ENCODE measurements at places on chromosomes 5 and 9. TPM values are rescaled to one million over a fixed set of nuclear protein-coding genes. Genes with fewer than 3 reads are reported as not detected.

- H3K27me3 ChIP-seq, result no peaks in the 10 kb centered on the region
- no peak overlapping the region for H3K4me3 ChIP-seq
- peaks cover 2% of the 10 kb centered on the region for H3K4me1 ChIP-seq
- no peak for DNase-seq
- H3K27ac ChIP-seq, result no peak overlapping the region
Measured at GRCh38 chr5:140262839-140263238, 40.1 kb downstream of the PFDN1 start.

DNA sequence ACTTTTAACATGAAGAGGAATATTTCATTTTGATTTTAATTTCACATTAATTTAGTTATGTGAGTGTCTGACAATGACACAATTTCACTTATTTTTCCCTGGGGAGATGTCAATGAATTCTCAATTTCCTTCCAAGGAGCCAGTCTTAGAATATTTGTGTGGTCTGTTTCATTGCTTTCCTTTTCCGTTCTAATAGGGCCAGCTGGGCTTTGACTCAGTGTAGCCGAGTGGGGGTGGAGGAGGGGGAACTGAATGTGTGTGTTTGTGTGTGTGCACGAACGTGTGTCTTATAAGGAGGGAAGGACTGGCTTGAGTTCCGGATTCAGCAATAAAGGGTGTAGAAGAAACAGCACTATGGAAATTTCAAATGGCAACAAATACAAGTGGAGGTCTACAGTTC, 100.0 kb downstream of the BASP1 start:
- no peak overlapping the region for H3K4me3 ChIP-seq
- H3K27ac ChIP-seq, result no peak overlapping the region
- H3K36me3 ChIP-seq, result no peaks in the 10 kb centered on the region
- no peaks in the 10 kb centered on the region for H3K27me3 ChIP-seq

- DNase-seq, result no peak
- no peak overlapping the region for H3K4me3 ChIP-seq
- H3K27me3 ChIP-seq, result no peaks in the 10 kb centered on the region
- H3K4me1 ChIP-seq, result no peaks in the 10 kb centered on the region
Measured at GRCh38 chr5:14353726-14354474, 210.8 kb downstream of the TRIO start.

Gene PDCD1LG2
- total RNA-seq, result 5.3 TPM

Gene BTNL3
- not detected for total RNA-seq

DNA sequence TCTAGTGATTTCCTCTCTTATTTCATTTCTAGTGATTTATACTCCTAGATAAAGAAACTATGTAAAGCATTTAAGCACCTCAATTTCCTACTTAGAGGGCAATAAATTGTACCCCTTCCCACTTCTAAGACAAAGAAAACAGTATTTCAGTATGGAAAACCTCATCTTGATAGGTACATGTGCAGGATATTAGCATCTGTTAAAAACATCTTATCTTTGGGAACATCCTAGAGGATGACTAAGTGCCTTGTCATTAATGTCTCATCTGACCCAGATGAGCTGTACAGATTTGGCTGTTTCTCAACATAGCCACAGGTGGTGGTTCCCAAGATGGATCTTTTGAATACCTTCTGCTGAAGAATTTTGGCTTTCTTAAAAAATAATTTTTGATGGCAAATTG, 5.7 kb downstream of the MEGF10 start:
- H3K27ac ChIP-seq, result no peak overlapping the region
- no peaks in the 10 kb centered on the region for H3K4me1 ChIP-seq
- H3K27me3 ChIP-seq, result no peaks in the 10 kb centered on the region
- no peak for DNase-seq
- no peak overlapping the region for H3K4me3 ChIP-seq

DNA sequence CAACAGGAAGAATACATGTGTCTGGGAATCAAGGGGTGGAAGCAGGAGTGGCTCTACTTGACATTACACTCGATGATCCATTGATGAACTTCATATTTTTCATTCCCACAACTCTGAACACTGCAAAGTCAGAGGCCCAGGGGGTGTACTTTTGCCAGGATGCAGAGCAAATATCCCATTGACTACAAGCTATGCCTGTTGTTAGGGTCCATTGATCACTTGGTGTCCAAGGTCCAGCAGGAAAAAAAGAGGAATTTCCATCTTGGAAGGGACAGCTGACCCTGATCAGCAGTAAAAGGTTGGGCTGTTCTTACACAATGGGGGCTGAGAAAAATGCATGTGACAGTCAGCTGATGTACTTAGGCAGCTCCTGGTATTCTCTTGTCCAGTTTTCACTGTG, 118.5 kb upstream of the MAP1B start:
- no peaks in the 10 kb centered on the region for H3K36me3 ChIP-seq
- no peak overlapping the region for H3K27ac ChIP-seq
- DNase-seq, result no peak
- H3K27me3 ChIP-seq, result no peaks in the 10 kb centered on the region
- no peak overlapping the region for H3K4me3 ChIP-seq

Gene HARS2
- 33.0 TPM for total RNA-seq

Gene PCDHB5
- total RNA-seq, result 4.1 TPM

- peak overlapping the region; percentile 95 for H3K27ac ChIP-seq
- peak overlapping the region; percentile 41 for H3K4me3 ChIP-seq
- DNase-seq, result peak; percentile 55
- H3K27me3 ChIP-seq, result no peaks in the 10 kb centered on the region
Measured at GRCh38 chr5:80406980-80407734, 707 bp upstream of the ZFYVE16 start.

DNA sequence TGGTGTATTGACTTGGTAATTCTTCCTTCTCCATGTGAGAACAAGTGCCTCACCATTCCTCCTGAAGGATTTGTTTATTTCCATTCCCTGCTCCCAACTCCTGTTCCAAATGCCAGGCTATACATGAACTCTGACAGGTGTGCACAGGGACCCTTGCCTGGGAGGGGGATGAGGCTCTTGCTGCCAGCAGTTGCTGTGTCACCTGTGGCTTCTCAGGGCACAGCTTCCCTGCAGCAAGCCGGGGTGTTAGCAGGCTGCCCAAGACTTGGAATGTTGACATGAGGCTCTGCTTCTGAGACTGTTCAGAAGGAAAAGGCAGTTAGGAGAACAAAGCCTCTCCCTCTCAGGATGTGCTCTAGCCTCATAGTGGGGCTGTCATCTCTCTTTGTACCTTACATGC, 131.3 kb downstream of the DOCK2 start:
- DNase-seq, result no peak
- H3K27ac ChIP-seq, result no peak overlapping the region
- H3K4me1 ChIP-seq, result no peaks in the 10 kb centered on the region
- no peaks in the 10 kb centered on the region for H3K36me3 ChIP-seq
- H3K27me3 ChIP-seq, result no peaks in the 10 kb centered on the region

DNA sequence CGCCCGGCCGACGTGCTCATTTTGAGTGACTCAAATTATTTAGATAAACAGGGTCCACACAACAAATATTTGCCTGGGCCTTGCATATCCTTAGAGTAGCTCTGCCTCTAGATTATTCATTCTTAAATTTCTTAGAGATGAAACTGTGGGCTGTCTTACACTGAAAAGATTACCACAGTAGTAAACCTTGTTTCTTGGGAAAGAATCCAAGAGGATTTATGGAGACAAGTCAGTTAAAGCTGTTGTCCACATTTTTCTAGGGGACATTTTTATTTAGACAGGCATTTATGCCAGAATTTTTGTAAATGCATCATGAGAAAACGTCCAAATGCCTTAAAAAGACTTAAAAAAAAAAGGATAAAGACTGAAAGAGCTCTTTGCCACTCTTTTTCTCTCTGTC, 32.6 kb upstream of the RANBP3L start:
- no peak overlapping the region for H3K27ac ChIP-seq
- H3K4me3 ChIP-seq, result no peak overlapping the region
- no peaks in the 10 kb centered on the region for H3K36me3 ChIP-seq

DNA sequence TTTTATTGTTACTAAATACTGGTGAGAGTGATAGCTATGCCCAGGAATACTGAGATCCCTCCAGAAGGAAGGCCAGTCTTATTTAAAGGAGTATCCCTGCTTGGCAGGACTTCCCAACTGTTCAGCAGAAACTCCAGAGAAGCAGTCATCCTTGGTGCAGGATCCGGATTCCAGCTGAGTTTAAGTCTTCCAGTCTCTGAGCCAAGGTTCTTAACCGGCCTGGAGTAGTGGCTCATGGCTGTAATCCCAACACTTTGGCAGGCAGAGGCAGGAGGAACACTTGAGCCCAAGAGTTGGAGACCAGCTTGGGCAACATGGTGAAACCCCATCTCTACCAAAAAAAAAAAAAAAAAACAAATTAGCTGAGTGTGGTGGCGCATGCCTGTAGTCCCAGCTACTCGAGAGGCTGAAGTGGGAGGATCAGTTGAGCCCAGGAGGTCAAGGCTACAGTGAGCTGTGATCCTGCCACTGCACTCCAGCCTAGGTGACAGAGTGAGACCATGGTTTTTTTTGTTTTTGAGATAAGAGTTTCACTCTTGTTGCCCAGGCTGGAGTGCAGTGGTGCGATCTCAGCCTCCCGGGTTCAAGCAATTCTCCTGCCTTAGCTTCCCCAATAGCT, 7.6 kb downstream of the NAIF1 start:
- no peaks in the 10 kb centered on the region for H3K27me3 ChIP-seq
- H3K36me3 ChIP-seq, result no peaks in the 10 kb centered on the region
- DNase-seq, result no peak
- no peaks in the 10 kb centered on the region for H3K4me1 ChIP-seq
- H3K4me3 ChIP-seq, result no peak overlapping the region

Gene CDX1
- not detected for total RNA-seq

Gene FOXD4L6
- total RNA-seq, result not detected

DNA sequence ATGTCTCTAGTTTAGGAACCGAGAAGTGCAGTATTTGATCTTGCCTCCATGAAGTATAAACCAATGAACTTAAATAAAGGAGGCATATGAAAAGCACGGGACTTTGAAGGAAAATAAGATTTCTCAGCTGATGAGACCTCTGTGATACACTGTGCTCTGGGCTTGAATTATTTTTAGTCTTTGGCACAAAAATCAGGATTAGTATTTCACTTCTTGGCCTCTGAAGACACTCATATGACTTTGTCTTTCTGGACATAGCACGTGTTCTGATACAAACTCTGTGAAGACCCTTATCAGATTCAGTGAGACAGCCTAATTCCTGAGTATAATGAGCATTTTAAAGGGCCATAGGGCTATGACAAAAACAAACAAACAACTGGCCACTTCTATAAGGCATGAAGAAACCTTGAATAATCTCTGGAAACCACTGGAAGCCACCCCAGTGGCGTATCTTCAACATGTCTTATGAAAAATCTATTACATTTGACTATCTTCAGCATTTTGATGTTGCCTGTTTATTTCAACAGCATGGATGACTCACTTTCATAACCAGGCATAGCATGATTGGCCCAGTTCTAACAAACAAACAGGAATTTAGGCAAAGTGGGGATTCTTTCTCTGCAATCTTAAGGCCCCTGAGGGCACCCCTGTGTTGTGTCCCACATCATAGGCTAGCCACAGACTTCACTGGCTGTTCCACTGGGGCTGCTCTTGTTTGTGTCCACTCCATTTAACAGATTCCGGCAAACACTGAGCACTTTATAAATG, 90.3 kb upstream of the ZNF462 start:
- H3K4me1 ChIP-seq, result no peaks in the 10 kb centered on the region
- no peak for DNase-seq
- H3K4me3 ChIP-seq, result no peak overlapping the region

GRCh38 chr5:143931476-143931875, 119.5 kb downstream of the HMHB1 start:
- H3K4me1 ChIP-seq, result no peaks in the 10 kb centered on the region
- DNase-seq, result no peak
- no peaks in the 10 kb centered on the region for H3K36me3 ChIP-seq
- no peak overlapping the region for H3K4me3 ChIP-seq
- no peak overlapping the region for H3K27ac ChIP-seq
- no peaks in the 10 kb centered on the region for H3K27me3 ChIP-seq

DNA sequence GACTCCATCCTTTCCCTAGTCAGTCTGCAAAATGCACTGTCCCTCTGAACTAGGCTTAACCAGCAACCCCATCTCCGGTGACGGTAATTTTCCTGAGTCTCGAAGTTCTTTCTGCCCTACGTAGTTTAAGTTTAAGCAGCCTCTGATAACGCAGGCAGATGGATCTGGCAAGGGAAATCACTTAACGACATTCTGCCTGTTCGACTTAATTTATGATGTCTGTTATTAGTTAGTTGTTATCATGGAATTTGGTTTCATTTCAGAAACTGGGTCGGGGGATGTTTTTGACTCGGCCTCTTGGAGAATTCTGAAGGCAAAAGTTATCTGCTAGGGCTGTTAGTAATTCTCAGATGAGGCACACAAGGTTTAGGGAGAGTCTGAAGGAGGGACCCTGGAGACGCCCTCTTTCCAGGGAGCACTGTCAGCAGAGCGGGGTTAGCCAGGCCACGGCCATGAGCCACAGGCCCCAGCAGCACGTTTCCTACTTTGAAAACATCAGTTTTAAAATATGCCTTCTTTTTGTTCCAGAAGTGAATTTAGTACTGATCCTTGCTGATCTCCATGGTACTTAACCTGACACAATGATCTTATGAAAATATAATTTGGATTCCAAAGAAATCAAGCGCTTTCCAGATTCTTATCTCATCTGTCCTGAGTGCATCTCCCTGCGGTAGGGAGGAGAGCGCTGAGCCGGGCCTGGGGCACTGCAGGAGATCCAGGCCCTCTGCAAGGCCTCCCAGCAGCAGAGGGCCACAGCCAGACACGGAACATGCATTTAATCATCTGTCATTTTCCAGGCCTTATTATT, 171.0 kb upstream of the OTULINL start:
- DNase-seq, result no peak
- no peaks in the 10 kb centered on the region for H3K27me3 ChIP-seq
- H3K4me1 ChIP-seq, result no peaks in the 10 kb centered on the region
- H3K36me3 ChIP-seq, result peaks cover 5% of the 10 kb centered on the region
- H3K27ac ChIP-seq, result no peak overlapping the region

- no peaks in the 10 kb centered on the region for H3K36me3 ChIP-seq
- H3K4me3 ChIP-seq, result no peak overlapping the region
- no peaks in the 10 kb centered on the region for H3K4me1 ChIP-seq
- peak overlapping the region; percentile 30 for H3K27ac ChIP-seq
Measured at GRCh38 chr5:56475689-56476486, 242.8 kb upstream of the ANKRD55 start.

DNA sequence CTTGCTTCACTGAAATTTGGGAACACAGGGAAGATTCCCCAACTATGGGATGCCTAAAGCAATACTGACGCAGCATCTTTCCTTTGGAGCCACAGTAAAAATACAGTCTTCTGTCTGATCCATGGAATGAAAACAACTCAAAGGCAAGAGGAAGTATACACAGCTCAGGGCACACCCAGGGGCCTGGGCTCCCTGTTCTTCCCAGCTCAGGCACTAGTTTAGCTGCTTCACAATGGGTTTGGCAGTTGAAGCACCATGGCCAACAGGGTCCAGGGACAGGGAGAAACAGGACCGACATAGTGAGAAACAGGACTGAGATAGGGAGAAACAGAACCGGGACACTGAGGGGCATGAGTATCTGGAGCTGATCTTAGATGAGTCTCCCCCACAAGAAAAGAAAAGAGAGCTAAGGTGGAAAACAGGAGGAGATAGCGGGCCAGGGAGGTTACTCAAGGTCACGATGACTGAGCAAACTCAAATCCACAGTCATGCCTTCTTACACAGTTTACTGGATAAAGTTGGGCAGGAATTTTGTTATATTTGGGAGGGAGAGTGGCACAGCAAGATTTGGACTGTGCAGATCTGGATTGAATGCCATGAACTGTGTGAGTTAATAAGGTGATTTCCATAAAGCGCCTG, 198.8 kb downstream of the SMARCA2 start:
- H3K4me1 ChIP-seq, result no peaks in the 10 kb centered on the region
- H3K4me3 ChIP-seq, result no peak overlapping the region
- no peak overlapping the region for H3K27ac ChIP-seq
- DNase-seq, result no peak
- H3K27me3 ChIP-seq, result no peaks in the 10 kb centered on the region
- H3K36me3 ChIP-seq, result no peaks in the 10 kb centered on the region

- no peak overlapping the region for H3K4me3 ChIP-seq
- H3K4me1 ChIP-seq, result no peaks in the 10 kb centered on the region
- H3K27ac ChIP-seq, result no peak overlapping the region
- no peaks in the 10 kb centered on the region for H3K27me3 ChIP-seq
Measured at GRCh38 chr9:126304207-126304970, 22.2 kb upstream of the MVB12B start.

Gene TRIM14
- 17.6 TPM for total RNA-seq

Gene SPINK4
- not detected for total RNA-seq

Measured in aorta (tissue), 5 donors.